ENCODE measurements at places on chromosomes 2 and 18.

DNA sequence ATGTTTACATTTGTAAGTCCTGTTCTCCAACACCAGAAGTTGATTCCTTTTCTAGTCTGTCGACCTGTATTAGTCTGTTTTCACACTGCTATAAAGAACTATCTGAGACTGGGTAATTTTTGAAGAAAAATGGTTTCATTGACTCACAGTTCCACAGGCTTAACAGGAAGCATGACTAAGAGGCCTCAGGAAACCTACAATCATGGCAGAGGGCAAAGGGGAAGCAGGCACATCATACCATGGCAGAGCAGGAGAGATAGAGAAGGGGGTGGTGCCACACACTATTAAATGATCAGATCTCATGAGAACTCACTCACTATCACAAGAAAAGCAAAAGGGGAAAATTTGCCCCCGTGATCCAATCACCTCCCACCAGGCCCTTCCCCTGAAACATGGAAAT is 112.8 kb upstream of the MAP3K20 start:
- DNase-seq, result no peak

GRCh38 chr18:24530630-24531111 is 70.2 kb downstream of the HRH4 start:
- DNase-seq, result peak; percentile 34

- peak; percentile 55 for DNase-seq
These were observed 158.4 kb downstream of the SETBP1 start for GRCh38 chr18:44838971-44839666.

DNA sequence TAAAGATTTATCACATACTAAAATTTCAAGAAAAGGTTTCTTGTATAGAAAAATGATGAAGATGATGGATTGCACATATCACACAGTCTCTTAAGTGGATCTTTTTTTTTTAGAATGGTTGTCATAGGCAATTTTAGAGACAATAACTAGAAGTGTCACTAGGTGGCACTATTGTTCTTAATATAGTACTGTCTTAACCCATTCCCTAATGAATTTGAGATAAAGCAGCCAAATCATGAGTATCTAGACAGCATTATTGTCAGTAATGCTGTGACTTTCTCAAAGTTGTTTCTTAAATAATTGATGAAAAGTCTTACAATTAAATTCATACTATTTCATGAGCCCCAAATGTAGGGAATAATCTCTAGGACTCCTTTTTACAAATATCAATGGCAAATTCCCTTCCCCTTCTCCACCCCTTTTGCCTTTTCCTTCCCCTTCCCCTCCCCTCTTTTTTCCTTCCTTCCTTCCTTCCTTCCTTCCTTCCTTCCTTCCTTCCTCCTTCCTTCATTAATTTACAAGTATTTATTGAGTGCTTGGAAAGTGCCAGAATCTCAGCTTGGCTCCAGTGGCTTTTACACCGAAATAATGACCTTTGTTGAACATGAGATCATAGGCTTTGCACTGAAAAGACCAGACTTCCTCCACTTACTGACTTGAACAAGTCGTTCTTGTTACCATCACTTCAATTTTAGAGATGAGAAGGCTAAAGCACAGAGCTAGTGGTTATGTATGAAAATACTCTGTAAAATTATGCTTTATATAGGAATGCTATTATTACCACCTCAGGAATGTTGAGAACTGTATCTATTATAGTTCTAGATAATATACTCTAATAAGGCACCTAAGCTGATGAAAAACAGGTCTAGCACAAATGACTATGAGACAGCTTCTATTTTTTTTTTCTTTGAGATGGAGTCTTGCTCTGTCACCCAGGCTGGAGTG is 19.8 kb downstream of the MYL12B start:
- peak; percentile 80 for DNase-seq

DNA sequence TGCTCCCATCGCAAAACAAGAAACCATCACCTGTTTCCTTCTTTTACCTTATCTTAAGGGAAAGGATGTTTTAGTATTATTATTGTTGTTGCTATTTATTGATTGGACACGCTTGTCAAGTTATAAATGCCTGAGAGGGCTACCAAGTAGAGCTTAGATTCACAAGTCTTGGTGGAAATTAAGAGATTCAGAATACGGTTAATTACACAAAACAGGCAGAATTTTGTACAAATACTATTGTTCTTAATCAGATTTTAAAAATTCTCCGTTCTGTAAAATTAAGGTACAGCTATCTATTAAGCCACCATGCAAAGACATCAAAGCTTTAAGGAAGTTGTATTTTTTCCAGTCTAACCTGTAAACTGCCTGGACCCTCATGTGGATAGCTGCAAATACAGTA is 1.1 kb upstream of the ZNF521 start:
- DNase-seq, result no peak

DNA sequence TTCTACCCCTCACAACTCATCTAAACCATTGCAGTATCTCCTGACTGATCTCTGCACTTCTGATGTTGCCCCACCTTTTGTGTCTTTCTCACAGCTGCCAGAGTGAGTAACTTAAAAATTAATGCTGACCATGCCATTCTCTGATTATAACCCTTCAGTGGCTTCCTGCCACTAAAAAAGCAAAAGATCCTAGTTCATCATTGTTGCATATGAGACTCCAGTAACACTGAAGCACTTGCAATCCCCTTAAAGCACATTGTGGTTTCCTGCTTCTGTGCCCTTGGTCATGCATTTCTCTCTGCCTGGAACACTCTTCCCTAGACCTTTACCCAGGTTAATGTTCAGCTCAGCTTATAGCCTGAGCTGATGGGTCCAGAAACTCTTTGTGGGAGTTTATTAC is 95.1 kb upstream of the WDSUB1 start:
- no peak for DNase-seq

DNA sequence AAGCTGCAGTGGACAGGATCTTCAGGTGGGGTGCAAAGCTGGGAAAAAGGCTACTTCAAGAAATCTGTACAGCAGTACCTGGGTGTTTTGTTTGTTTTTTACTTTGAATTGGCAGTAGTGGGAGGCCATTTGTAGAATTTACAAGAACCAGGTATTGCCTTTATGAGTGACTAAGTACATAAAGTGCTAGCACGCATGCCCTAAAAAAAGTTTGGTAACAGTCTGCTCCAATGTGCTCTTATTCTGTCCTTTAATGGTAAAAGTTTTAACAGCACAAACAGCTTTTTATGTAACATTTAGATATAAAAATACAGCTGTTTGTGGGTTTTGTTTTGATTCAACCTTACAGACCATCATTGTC is 17.2 kb downstream of the REV1 start:
- DNase-seq, result no peak

GRCh38 chr2:201837824-201838431 is 31.6 kb downstream of the CDK15 start:
- no peak for DNase-seq

- no peak for DNase-seq
These were observed 652.6 kb downstream of the BCL11A start for GRCh38 chr2:59900728-59901452.

DNA sequence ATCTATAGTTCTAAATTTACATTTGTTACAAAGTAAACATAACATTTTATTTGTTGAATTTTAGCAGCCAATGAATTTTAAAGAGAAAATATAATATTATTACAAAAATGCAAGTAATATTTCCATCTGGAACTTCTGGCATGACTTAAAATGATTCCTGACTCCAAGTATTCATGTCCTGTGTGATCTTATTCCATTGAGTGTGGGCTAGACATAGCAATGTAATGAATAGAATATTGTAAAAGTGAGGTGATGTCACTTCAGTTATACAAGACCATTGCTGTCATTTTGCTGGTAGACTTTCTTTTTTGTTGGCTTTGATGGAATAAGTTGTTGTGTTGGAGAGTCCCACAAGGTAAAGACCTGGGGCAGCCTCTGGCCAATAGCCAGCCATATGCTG is 912.2 kb upstream of the PIK3C3 start:
- no peak for DNase-seq

- DNase-seq, result peak; percentile 53
These were observed 14.3 kb downstream of the COPS7B start for GRCh38 chr2:231800493-231801091.

GRCh38 chr2:68594674-68595492 is 48.5 kb upstream of the PROKR1 start:
- peak; percentile 49 for DNase-seq

GRCh38 chr18:61980355-61980754 is 87.5 kb upstream of the RNF152 start:
- peak; percentile 35 for DNase-seq

DNA sequence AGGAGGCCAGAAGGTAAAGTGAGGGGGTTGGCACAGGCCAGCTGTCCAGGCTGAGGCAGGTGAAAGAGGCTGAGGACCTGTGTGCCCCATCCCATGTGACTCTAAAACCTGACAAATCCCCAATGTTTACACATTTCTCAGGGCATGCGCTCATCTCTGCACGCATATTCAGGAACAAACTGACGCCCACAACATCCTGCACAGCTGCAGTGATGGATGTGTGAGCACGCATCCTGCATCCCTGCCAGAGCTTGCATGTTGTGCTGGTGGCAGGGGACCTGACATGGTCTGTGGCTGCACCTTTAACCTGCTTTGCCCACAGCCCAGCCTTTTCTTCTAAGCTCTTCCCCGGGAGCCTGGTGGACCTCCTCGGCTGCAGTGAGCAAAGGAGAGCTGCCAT is 83.1 kb downstream of the FBXO15 start:
- no peak for DNase-seq

GRCh38 chr2:177391822-177392372 is 676 bp upstream of the AGPS start:
- DNase-seq, result no peak

DNA sequence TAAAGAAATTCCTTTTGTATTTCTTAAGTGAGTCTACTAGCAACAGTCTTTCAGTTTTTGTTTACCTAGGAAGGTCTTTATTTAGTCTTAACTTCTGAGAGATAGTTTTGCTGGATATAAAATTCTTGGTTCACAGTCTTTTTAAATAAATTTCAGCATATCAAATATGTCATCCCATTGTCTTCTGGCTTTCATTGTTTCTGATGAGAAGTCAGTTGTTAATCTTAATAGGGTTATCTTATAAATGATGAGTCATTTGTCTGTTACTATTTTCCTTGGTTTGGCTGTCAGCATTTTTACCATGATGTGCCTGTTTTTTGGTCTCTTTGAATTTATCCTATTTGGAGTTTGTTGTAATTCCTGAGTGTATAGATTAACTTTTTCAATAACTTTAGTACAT is 129.3 kb downstream of the FAM210A start:
- no peak for DNase-seq

GRCh38 chr2:1942146-1942545 is 197.8 kb upstream of the PXDN start:
- no peak for DNase-seq

- no peak for DNase-seq
These were observed 239.1 kb downstream of the SEPTIN10 start for GRCh38 chr2:109374548-109375130.

GRCh38 chr2:166376488-166376828 is 714 bp upstream of the SCN9A start:
- DNase-seq, result no peak

DNA sequence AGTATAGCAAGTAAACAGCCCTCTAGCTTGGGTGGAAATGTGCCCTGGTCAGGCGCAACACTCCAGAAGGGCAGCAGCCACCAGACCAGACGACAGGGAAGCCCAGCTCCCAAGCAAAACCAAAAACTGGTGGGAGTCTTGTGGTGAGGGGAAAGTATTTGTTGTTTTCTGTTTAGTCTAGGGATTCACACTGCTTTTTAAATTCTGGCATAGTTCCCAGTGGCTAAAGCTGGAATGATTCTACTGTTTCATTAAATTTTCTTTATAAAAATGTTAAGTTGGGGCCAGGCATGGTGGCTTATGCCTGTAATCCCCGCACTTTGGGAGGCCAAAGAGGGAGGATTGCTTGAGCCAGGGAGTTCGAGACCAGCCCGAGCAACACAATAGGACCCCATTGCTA is 38.5 kb downstream of the MERTK start:
- DNase-seq, result no peak

- DNase-seq, result no peak
These were observed 345.7 kb downstream of the SLC4A3 start for GRCh38 chr2:219973136-219973535.

- no peak for DNase-seq
These were observed 101.0 kb downstream of the UNC80 start for GRCh38 chr2:209872675-209873074.

- no peak for DNase-seq
These were observed 86.6 kb upstream of the CAVIN2 start for GRCh38 chr2:191933307-191934105.

- DNase-seq, result no peak
These were observed 113.1 kb downstream of the SMAD7 start for GRCh38 chr18:48837676-48838075.

DNA sequence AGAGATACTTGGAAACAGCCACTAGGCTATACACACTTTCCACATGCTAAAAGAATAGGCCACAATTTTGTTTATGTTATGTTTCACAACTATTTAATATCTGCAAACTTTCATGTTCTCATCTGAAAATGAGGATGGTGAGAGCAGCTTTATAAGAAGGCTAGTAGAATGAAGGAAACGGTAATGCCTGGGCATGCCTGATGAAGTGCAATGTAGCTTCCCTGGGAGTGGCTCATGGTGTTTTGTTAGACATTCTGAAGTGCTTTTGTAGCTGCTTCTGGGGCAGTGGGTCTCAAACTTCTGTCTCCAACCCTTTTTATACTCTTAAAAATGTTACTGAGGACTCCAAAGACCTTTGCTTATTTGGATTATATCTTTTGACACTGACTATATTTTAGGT is 193.3 kb upstream of the VWC2L start:
- DNase-seq, result no peak

GRCh38 chr18:39843546-39843945 is 2111.5 kb upstream of the PIK3C3 start:
- DNase-seq, result no peak

DNA sequence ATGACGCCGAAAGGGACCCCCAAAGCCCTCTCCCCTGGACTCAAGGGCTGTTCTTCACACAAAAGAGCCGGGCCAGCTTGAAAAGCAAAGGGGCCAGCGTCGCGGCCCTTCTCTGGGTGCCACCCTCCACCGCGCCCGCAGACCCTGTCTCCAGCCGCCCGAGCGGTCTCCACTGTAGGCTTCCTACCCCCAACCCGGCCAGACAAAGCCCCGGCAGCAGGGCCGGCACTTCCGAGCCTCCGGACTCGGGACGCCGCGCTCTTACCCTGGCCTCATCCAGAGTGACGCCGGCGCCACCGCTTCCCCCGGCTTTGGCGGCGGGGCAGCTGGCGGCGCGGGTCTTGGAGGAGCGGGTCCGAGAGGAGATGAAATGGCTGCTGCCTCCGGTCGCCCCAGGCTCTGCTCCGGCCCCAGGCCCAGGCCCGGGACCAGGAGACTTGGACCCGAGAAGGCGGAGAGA is 603 bp downstream of the ATAD2B start:
- DNase-seq, result no peak

- DNase-seq, result no peak
These were observed 5.1 kb upstream of the TEX51 start for GRCh38 chr2:126893606-126894005.

Measured in AG10803 (cell line).